CD4-positive, alpha-beta T cell treated with Interleukin-4 for 1 hour (primary cell): ENCODE measurements at places on chromosomes 13 and 19.

GRCh38 chr19:3423183-3423829 lies 56.9 kb downstream of the NFIC start:
- no peak for DNase-seq

DNA sequence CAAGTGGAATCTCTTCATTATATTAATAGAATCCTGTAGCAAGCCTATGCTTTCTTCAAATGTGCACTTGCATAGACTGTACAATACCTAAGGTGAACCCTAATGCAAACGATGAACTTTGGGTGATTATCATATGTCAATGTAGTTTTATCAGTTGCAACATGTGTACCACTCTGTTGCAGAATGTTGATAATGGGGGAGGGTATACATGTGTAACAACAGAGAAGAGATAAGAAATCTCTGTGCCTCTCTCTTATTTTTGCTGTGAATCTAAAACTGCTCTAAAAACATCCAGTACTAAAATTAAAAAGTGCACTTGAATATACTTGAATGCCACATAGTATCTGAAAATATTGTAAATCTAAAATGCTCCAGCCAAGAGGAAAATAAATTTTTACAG lies 820.8 kb upstream of the MIR17HG start:
- no peak for DNase-seq

DNA sequence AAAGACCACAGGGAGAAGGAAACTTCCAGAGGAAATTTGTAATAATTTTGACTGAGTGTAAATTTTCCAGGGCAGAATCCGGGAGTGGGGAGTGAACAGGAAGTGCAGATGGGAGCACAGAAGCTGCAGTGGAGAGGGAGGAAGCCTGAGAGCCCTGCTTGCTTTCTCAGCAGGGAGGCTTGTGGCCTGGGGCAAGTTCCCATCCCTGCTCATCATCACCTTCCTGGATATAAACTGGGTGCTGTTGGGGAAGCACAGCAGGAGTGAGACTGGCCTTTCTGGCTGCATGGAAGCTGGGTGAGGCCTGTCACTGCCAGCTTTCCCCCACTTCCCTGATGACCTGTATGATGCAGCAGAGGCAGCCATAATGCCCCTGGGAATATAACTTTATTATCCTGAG lies 532.9 kb downstream of the SLITRK6 start:
- DNase-seq = no peak

GRCh38 chr19:23273022-23273589 lies 22.9 kb upstream of the ZNF724 start:
- DNase-seq = no peak
